ENCODE measurements at places on chromosomes 5 and 9. TPM values are rescaled to one million over a fixed set of nuclear protein-coding genes. Genes with fewer than 3 reads are reported as not detected.

GRCh38 chr9:128003966-128004604, 23.3 kb upstream of the EEIG1 start:
- DNase-seq, result no peak

GRCh38 chr9:35027860-35028259, 38.3 kb downstream of the DNAJB5 start:
- DNase-seq, result no peak

GRCh38 chr9:137056739-137057415, 3.0 kb upstream of the ENTPD2 start:
- DNase-seq, result no peak

Gene TMEM38B
- 32.5 TPM for total RNA-seq

GRCh38 chr5:143153332-143154119, 250.0 kb downstream of the NR3C1 start:
- no peak for DNase-seq

DNA sequence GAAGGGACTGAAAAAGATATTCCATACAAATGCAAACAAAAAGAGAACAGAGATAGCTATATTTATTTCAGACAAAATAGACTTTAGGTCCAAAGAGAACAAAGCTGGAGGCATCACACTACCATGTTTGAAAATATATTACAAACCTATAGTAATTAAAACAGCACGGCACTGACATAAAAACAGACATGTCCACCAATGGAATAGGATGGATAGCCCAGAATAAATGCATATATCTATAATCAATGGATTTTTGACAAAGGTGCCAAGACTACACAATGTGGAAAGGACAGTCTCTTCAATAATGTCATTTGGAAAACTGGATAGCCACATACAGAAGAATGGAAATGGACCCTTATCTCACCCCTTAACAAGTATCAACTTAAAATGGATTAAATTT, 10.2 kb downstream of the PRKAA1 start:
- no peak for DNase-seq

Gene OXCT1
- 29.0 TPM for total RNA-seq

- no peak for DNase-seq
Observed at GRCh38 chr5:89823046-89823445, 586.5 kb downstream of the CETN3 start.

DNA sequence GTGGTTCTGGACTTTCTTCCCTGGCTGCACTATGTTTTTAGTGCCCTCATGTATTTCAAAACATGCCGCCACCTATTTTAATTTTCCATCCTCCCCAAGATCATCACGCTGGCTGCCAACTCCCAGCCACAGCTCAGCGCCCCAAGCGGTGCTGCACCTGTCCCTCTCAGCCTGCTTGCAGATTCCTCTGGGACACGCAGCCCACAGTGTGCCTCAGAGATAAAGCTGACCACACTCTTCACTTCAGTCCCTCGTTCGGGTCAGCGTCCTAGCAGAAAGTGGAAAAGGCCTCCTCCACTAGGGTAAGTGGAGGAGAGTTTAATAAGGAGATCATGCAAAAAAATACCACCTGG, 56.2 kb upstream of the CKS2 start:
- no peak for DNase-seq

DNA sequence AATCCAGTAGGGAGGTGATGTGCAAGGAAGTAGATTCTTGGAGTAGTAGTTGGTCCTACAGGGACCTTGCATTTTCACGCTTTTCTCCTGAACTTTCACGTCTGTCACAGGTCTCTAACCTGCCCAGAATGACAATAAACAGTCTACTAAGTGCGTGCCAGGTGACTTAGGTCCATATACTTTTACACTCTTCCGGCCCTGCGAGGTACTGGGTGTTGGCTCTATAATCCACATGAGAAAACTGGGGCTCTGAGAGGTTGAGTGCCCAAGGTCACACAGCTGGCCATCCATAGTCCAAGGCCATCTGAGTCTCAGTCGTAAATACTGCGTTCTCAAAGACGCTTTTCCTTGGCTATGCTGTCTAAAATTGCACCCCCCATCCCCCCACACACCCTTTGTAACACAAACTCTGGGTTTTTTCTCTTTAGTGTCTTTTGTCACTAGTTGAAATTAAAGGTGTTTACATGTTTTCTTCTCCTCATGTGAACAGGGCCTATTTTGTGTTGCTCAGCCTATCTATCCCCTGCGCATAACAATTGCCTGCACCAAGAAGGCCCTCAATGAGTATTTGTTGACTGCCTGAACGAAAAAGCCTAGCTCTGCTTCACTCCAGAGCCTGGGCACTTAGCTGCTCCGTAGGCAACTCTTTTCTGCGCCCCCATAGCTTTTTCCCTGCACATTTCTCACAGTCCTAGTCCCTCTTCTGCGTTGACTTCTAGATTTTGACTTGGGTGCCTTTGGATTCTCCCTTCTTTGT, 943 bp downstream of the SFXN1 start:
- no peak for DNase-seq

DNA sequence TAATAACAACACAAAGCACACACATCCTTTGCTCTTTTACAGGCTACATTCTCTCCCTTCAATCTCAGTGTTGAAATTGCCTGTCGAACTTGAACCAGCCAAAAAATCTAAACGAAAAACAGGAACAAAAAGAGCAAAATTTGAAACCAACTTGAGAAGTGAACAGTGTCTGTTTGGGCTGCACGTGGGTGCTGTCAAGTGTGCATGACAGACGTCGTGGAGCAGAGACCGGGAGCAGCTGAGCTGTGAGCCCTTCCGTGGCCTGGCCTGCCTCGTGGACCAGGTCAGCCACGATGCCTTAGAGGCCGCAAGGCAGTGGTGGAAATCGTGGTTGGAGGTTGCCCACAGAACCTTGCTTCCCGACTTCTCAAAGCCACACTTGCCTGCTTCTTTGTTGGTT, 34.8 kb upstream of the DENND1A start:
- DNase-seq, result no peak
